Small intestine (tissue), 16 donors: ENCODE measurements at places on chromosomes 12 and 14. TPM values are rescaled to one million over a fixed set of nuclear protein-coding genes. Genes with fewer than 3 reads are reported as not detected.

The SMIM41 gene
- polyA plus RNA-seq = 1.6 TPM

The TSHR gene
- polyA plus RNA-seq = 0.01 TPM

The B4GALNT3 gene
- 0.45 TPM for polyA plus RNA-seq

The RNASE3 gene
- not detected for polyA plus RNA-seq

The MRPS35 gene
- polyA plus RNA-seq = 84.2 TPM

The DDIT3 gene
- polyA plus RNA-seq = 45.2 TPM

The LRTM2 gene
- 0.03 TPM for polyA plus RNA-seq

The KLRC2 gene
- 0.36 TPM for polyA plus RNA-seq

The PLEKHD1 gene
- polyA plus RNA-seq = 0.04 TPM

The CLEC4D gene
- 0.03 TPM for polyA plus RNA-seq

The JPH4 gene
- not detected for polyA plus RNA-seq

The SLC25A47 gene
- polyA plus RNA-seq = 1.6 TPM

The KCNH3 gene
- polyA plus RNA-seq = not detected

The SERPINA4 gene
- polyA plus RNA-seq = not detected

The DENND5B gene
- polyA plus RNA-seq = 9.8 TPM

The PSMB11 gene
- not detected for polyA plus RNA-seq

The PPP1R36 gene
- polyA plus RNA-seq = 3.3 TPM

The TMEM52B gene
- 0.25 TPM for polyA plus RNA-seq

The RNU4-1 gene
- polyA plus RNA-seq = not detected

The RPGRIP1 gene
- polyA plus RNA-seq = not detected

The TTC6 gene
- 3.4 TPM for polyA plus RNA-seq
